GM03348 (cell line): ENCODE measurements at places on chromosomes 1 and 21.

- no peak for DNase-seq
These were observed 8.6 kb downstream of the COL6A1 start for GRCh38 chr21:45990049-45990711.

- DNase-seq, result no peak
These were observed 61.3 kb downstream of the DISP1 start for GRCh38 chr1:222876182-222876581.

DNA sequence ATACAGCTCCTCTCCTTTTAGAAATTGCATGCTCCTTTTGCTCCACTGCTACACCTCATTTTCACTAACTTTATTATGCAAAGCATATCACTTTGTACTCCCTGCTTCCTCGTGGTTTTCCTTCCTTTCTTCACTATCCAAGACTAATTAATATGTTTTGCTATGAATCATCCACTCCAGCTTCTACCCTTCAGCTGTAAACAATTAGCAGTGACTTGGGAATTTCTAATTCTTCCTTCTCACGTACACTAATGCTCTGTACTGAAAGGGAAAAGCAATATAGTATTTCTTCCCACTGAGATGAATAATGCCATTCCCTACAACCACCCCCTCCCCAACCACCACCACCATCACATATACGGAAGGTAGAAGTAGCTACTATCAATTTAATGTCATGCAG lies 1917.0 kb downstream of the MRPL39 start:
- no peak for DNase-seq

GRCh38 chr1:172404121-172404520 lies 16.4 kb upstream of the C1orf105 start:
- no peak for DNase-seq

DNA sequence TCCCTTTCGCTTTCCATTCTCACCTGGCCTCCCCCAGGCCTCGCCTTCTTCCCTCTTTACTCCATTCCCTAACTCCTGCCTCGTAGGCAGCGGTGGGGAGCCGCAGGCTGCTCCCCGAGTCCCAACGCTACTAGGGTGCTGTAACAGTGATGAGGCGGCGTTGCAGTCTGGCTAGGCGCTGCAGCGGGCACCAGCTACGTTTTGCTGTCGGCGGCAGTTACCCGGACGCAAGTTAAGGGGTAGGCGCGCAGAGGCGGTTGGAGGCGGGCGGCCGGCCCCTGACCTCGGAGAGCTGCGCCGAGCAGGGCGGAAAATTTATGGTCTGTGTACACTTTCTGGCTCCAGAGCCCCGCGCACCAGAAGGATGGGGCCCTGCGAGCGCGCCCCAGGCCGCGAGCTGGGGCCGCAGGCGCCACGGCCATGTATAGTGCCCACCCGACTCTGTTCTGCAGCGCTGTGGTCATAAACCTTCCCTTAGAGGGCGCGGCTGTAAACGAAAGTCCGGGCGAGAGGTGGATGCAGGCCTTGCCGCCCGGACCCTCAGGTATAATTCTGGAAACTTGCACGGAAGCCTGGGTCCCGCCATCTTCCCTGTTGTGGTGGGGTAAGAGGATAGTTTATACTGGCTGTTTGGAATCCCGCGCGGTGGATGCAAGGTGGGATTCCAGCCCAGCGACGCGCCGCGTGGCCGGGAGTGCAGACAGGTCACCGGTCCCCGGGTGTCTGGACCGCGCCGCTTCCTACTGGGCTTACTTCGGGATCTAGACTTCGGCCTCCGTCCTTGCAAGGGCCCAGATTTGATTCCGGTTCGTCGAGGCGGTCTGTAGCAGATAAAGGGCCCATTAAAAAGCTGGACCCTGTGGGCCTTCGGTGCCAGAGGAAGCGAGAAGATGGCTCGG lies 15.0 kb downstream of the HLX start:
- no peak for DNase-seq

- no peak for DNase-seq
These were observed 176.9 kb upstream of the PRMT6 start for GRCh38 chr1:106879538-106879937.

DNA sequence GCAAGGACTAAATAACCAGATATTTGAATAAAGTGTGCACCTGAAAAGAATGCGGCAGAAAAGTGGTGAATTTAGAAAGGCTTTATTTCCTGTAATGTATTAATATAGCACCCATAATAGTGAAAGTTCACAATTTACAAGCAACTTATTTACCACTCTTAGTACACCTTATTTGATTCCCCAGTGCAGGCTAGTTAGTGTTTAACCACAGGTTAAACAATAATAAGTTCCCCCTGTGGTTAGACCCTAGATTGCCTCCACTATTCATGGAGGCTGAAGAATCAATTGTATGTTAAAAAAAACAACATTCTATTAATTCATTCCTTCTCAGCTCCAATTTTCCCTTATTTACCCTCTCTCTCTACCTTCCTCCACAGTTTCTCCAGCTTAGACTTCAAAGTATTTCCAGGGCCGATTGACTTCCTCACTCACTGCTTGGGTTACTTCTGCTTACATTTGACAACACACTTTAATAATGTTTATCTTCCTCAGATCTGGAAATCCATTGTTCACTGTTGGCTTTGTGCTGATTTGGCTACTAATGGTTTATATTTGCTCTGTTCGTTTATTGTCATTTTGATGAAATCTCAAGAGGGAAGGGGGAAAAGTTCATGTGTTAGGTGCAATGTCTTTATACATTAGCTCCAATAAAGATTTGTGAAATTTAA lies 796.3 kb downstream of the BRINP3 start:
- DNase-seq, result no peak

GRCh38 chr1:3658231-3658615 lies 5.9 kb downstream of the TP73 start:
- DNase-seq, result no peak

GRCh38 chr1:9841460-9841859 lies 17.7 kb upstream of the CLSTN1 start:
- no peak for DNase-seq

DNA sequence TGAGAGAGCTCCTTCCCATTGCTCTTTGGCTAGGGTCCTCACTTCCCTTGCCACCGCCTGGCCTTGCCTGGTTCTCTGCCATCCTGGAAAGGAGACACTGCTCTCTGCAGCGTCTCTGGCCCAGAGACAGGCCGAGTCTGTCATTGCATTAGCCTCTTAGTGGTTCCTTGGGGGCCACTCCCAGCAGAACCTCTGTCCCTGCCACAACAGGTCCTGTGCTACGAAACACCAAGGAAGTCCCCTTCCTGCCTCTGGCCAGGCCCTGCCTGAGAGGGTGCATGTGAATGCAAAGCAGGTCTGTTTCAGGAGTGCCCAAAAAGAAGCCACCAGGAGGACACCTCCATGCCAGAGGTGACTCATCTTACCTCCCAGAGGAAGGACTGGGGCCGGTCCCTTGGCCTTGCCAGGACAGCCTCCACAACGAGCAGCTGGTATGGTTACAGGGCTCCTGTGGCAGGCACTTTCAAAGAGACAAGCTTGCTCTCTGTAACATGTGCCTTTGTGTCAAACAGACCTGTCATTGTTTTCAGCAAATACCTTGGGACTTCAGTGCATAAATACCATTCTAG lies 59.6 kb downstream of the VPS26C start:
- DNase-seq, result peak; percentile 65

GRCh38 chr1:204354579-204354978 lies 5.2 kb downstream of the PLEKHA6 start:
- no peak for DNase-seq

DNA sequence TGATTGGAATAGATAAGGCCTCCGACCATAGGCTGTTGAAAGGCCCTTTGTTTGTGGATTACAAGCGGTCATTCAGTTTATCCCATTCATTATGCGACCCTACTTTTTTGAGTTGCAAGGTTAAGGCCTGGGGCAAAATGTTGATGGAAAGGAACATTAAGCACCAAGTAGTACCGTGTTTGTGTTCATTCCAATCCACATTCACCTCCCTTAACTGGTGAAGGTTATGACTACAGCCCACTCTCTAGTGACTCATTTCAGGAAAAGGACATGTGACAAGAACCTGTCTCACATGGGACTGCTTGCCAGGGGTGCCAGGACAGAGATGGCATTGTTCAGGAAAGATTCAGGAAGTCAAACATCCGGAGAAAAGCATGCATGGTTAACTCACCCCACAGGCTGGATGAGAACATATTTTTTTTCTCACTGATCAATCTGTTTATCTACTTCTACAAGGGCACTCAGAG lies 81.6 kb downstream of the CD58 start:
- no peak for DNase-seq

GRCh38 chr1:44263568-44264450 lies 50.5 kb downstream of the DMAP1 start:
- DNase-seq, result no peak

GRCh38 chr1:32963746-32964460 lies 706 bp downstream of the RNF19B start:
- DNase-seq, result peak; percentile 77

GRCh38 chr1:243443557-243443956 lies 187.7 kb downstream of the SDCCAG8 start:
- no peak for DNase-seq

- no peak for DNase-seq
These were observed 6.3 kb downstream of the FAM20B start for GRCh38 chr1:179031855-179032513.

GRCh38 chr1:26003262-26003661 lies 5.4 kb upstream of the PAFAH2 start:
- no peak for DNase-seq

DNA sequence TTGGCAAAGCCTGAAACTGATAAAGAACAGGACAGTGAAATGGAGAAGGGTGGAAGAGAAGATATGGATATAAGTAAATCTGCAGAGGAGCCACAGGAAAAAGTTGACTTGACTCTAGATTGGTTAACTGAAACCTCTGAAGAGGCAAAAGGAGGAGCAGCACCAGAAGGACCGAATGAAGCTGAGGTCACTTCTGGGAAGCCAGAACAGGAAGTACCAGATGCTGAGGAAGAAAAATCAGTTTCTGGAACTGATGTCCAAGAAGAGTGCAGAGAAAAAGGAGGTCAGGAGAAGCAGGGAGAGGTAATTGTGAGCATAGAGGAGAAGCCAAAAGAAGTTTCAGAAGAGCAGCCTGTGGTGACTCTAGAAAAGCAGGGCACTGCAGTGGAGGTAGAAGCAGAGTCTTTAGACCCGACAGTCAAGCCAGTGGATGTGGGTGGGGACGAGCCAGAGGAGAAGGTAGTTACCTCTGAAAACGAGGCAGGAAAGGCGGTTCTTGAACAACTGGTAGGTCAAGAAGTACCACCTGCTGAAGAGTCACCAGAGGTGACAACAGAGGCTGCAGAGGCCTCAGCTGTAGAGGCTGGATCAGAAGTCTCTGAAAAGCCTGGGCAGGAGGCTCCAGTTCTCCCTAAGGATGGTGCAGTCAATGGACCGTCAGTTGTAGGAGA lies 16.3 kb downstream of the CCDC17 start:
- no peak for DNase-seq

DNA sequence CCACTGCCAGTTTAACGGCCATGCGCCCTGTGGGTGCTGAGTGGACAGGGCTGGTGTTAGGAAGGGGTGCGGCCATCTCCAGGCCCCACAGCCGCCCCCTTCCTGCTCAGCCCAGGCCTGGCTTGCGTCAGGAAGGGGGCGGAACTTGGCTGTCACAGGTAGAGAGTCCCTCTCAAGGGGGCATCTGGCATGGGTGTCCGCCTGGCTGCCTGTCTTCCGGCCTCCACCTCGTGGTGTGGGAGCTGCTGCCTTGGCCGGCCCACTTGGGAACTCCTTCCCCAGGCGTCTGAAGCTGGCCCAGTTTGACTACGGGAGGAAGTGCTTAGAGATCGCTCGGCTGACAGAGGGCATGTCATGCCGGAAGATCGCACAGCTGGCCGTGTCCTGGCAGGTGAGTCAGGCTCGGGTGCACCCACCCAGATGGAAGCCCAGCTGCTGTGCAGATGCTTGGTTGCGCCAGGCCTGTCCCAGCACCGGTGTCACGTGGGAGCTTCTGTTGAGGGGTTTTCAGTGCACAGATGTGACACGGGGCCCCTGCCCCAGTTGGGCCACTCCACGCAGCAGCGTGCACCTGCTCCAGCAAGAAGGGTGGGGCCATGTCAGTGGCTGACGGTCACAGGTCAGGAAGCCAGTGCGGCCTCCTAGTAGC lies 9.1 kb upstream of the ATAD3B start:
- peak; percentile 56 for DNase-seq

DNA sequence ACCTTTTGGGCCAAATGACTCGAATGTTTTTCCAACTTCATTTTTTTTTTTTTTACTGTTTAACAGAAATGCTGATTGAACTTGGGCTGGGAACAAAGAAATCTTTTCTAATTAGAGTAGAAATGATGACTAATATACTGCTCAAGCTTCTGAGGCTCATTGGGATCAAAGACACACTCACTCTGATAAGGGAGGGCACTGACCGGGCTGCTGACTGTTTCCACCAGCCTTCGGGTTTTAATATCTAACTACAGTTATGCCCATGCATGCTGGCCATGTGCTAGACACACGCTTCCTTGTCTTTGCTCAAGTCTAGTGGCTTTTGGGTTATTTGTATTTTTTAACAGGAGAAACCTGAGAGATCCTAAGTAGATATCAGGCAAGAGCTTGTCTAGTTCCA lies 16.8 kb downstream of the ZBTB18 start:
- DNase-seq, result no peak

DNA sequence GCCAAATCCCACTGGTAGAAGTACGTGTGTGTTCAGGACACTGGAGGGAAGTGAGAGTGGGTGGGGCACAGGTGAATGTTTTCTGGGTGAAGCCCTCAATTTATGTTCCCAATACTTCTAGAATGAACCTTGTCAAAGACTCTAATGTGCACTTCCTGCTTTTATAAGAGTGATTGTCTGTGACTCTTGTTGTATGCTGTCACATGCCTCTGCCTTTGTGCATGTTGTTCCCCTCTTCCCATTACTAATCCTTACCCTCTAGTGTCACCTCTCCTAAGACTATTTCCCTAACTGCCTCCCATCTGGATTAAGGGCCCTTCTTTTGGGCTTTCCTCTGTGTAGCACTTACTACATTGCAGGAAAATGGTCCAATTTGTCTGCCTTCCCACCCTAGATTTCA lies 2.5 kb upstream of the LINGO4 start:
- DNase-seq, result no peak

DNA sequence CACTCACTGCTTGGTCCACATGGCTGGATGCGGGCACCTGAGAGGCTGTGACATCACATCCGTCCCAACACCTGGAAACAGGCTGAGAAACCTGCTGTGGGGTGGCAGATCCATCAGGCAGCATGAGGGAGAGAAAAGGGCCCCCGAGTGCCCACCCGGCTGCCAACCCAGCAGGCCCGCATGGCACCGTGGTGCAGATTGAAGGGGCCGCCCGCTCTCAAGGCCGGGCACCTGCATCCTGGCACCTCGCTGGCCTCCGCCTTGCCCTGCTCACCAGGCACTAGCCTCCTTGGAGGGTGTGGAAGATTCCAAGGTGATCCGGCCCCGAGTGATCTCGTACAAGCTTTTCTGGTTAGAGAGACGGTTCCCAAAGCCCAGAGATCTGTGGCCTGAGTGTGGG lies 110.5 kb downstream of the PRDM16 start:
- DNase-seq, result no peak

- no peak for DNase-seq
These were observed 5.1 kb downstream of the PARP1 start for GRCh38 chr1:226402739-226403165.
